Right lobe of liver (tissue), 6 donors: ENCODE measurements at places on chromosomes 4 and X. TPM values are rescaled to one million over a fixed set of nuclear protein-coding genes. Genes with fewer than 3 reads are reported as not detected.

DNA sequence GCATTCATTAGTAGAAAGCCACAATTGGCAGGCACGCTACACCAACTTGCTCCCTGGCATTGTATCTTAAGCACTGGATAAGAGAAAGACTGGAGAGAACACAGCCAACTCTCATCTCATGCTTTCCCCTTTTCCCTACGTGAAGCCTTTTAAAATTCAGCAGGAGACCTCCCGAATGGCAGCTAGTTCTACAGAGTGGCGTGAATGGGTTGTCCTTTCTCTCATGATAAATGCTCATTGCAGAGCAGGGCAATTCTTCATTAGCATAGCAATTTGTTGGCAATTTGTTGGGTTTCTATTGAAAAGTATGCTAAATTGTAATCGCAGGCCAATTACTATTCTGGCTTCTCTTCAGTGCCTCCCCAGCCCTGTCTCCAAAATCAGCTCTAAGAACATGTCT lies 48.0 kb downstream of the SEPTIN11 start:
- H3K27ac ChIP-seq = no peak overlapping the region
- no peak for DNase-seq
- H3K36me3 ChIP-seq = no peaks in the 10 kb centered on the region
- H3K27me3 ChIP-seq = no peaks in the 10 kb centered on the region
- H3K4me1 ChIP-seq = no peaks in the 10 kb centered on the region

DNA sequence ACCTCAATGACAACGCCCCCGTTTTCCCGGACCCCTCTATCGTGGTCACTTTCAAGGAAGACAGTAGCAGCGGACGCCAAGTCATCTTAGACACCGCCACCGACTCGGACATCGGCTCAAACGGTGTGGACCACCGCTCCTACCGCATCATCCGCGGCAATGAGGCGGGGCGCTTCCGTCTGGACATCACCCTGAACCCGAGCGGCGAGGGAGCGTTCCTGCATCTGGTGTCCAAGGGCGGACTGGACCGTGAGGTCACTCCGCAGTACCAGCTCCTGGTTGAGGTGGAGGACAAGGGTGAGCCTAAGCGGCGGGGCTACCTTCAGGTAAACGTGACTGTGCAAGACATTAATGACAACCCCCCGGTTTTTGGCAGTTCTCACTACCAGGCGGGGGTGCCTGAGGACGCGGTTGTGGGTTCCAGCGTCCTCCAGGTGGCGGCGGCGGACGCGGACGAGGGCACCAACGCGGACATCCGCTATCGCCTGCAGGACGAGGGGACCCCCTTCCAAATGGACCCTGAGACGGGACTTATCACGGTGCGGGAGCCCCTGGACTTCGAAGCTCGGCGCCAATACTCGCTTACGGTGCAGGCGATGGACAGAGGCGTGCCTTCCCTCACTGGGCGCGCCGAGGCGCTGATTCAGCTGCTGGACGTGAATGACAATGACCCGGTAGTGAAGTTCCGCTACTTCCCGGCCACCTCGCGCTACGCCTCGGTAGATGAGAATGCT lies 2.2 kb downstream of the FAT4 start:
- H3K4me1 ChIP-seq = no peaks in the 10 kb centered on the region
- no peaks in the 10 kb centered on the region for H3K27me3 ChIP-seq
- H3K27ac ChIP-seq = no peak overlapping the region
- H3K36me3 ChIP-seq = no peaks in the 10 kb centered on the region

DNA sequence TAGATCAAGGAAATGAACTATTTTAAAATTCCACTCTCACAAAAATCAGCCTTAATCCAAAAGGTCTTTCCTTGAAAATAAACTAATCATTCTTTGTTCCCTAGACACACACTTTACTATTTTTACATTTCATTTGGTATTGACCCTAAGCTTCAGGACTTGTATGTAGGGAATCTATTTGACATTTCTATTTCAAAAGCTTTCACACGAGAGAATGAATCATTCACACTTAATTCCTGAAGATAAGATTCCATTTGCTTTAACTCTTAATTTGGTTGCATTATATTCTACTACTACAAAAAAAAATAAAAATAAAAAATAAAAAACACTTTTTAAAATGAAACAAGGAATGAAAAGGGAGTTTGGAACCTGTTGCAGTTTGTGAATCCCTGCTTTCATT lies 43.7 kb downstream of the EDNRA start:
- H3K36me3 ChIP-seq = no peaks in the 10 kb centered on the region
- no peaks in the 10 kb centered on the region for H3K27me3 ChIP-seq
- H3K4me3 ChIP-seq = no peak overlapping the region
- no peak overlapping the region for H3K27ac ChIP-seq
- H3K4me1 ChIP-seq = no peaks in the 10 kb centered on the region
- no peak for DNase-seq

- no peak overlapping the region for H3K27ac ChIP-seq
- no peaks in the 10 kb centered on the region for H3K4me1 ChIP-seq
- H3K4me3 ChIP-seq = no peak overlapping the region
- DNase-seq = no peak
Observed at GRCh38 chr4:10590896-10591295, 93.7 kb downstream of the CLNK start.

The UGT2A1 gene
- 0.24 TPM for total RNA-seq

The TKTL2 gene
- not detected for total RNA-seq

DNA sequence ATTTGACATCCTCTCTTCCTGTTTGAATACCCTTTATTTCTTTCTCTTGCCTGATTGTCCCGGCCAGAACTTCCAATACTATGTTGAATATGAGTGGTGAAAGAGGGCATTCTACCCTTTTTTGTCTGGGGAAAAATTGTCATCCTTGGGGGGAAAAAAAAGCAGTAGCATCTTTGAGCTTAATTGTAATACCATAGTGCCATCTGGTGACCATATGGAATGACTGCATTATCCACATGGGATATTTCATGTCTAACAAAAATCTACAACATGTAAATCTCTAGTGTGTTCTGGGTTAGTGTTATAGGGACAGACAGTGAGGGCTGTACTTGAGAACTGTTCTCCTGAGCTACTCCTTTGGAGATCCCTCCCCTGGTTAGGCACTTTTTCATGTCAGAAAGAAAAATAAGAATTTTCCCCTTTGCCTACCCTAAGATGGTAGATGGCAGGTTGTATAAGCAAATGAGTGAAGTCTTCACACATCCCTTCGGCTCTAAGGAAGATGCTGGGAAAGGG lies 26.0 kb downstream of the CAPN6 start:
- H3K27me3 ChIP-seq = peaks cover 7% of the 10 kb centered on the region
- no peaks in the 10 kb centered on the region for H3K36me3 ChIP-seq
- DNase-seq = no peak

DNA sequence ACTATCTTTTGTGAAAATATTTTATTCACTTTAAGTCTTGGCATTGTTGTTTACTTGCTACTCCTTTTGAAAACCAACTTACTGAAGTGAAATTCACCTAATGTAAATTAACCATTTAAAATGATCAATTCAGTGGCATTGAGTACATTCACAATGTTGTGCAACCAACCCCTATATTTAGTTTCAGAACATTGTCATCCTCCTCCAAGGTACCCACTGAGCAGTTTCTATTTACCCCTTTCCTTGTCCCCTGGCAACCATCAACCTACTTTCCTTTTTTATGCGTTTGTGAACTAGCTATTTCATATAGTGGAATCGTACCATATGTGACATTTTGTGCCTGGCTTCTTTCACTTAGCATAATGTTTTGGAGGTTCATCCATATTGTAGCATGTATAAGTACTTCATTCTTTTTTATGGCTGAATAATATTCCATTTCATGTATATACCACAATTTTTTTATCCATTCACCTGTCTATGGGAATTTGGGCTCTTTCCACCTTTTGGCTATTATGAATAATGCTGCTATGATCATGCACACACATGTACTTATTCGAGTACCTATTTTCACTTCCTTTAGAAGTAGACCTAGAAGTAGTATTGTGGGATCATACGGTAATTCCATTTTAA lies 85.0 kb downstream of the WWC2 start:
- no peaks in the 10 kb centered on the region for H3K36me3 ChIP-seq
- no peak for DNase-seq
- H3K27me3 ChIP-seq = no peaks in the 10 kb centered on the region
- no peak overlapping the region for H3K4me3 ChIP-seq
- no peak overlapping the region for H3K27ac ChIP-seq

DNA sequence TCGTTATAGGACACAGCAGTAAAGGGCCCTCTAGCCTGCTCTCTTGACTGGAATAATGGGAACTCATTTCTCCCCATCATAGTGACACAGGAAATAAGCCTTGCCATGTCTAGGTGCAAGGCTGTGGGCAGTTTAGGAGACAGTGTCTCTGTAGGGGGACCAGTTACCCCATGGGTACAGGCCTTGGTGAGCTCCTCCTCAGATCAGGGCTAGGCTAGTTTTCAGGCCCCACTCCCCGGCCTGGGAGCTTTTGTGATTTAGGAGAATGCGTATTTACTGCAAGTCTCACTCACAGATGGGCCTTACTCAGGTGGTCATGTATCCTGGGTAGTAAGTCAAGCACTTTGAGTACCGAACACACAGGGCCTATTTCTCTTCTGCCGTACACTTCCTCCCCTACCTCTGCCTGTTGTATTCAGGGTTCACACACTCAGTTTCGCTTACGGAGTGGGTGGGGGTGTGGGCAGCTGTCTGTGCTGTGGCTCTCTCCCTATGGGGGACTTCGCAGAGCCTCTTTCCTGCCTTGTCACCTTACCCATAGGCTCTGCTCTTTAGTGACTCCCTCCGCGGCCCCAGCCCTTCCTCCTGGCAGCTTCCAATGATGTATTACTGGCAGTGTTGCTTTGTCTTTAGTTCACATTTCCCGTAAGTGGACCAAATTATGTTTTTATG lies 34.2 kb downstream of the FAM193A start:
- no peaks in the 10 kb centered on the region for H3K4me1 ChIP-seq
- no peak overlapping the region for H3K4me3 ChIP-seq
- no peak overlapping the region for H3K27ac ChIP-seq
- H3K36me3 ChIP-seq = no peaks in the 10 kb centered on the region
- DNase-seq = no peak

GRCh38 chrX:9940421-9940820 lies 26.7 kb upstream of the CLDN34 start:
- H3K4me3 ChIP-seq = no peak overlapping the region
- no peaks in the 10 kb centered on the region for H3K27me3 ChIP-seq
- no peaks in the 10 kb centered on the region for H3K36me3 ChIP-seq
- H3K27ac ChIP-seq = no peak overlapping the region
- H3K4me1 ChIP-seq = no peaks in the 10 kb centered on the region
- DNase-seq = no peak
